Stimulated activated CD4-positive, alpha-beta T cell treated with anti-CD3 and anti-CD28 coated beads, Interleukin-12 subunit alpha, Interleukin-12 subunit beta, amount 100 ng/mL, for 24 hours (primary cell): ENCODE measurements at places on chromosomes 2 and 18.
A peak's percentile ranks its signal among the peaks of the same experiment; 100 is the strongest.

GRCh38 chr2:46226620-46227019 lies 70.6 kb upstream of the EPAS1 start:
- DNase-seq: no peak

- no peak for DNase-seq
These were observed 822 bp downstream of the GDF7 start for GRCh38 chr2:20667531-20668401.

DNA sequence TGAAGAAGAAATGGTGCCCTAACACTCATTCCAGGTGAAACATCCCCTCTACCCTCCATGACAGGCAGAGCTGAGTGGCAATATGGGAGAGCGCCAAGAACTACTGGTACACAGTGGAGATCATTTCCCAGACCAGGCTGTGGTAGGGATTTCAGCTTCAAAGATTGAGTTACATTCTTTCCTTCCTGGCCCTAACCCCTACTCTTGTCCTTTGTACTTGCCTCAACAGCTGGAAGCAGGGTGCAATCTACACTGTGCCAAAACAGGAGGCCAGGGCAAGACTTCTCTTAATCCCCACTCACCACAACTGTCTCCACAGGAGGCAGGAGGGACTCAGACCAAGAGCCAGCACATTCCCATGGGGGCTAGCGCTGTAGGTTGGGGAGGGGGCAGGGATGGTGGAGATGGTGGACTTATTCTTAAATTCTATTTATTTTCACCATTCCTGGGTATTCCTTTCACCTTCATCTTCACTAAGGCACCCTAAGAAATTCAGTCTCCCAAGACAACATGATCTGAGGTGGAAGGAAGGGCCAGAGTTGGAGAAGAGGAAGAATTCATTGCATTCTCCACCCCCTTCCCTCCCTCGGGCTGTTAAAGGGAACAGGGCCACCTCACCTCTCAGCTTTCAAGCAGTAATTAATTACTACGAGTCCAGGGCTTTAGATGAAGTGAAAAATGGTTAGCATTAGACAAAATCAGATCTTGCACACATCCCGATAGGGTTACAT lies 65.9 kb downstream of the AAK1 start:
- no peak for DNase-seq

GRCh38 chr18:63518178-63519012 lies 23.8 kb upstream of the SERPINB12 start:
- peak; percentile 7 for DNase-seq

GRCh38 chr2:217017456-217018252 lies 157.8 kb upstream of the TNP1 start:
- DNase-seq: no peak

DNA sequence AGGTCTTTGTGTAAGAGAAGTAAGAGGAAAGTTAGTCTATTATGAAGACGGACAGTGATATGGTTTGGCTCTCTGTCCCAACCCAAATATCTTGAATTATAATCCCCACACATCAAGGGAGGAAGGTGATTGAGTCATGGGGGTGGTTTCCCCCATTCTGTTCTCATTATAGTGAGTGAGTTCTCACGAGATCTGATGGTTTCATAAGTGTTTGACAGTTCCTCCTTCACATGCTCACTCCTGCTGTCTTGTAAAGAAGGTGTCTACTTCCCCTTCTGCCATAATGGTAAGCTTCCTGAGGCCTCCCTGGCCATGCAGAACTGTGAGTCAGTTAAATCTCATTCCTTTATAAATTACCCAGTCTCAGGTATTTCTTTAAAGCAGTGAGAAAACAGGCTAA lies 67.6 kb downstream of the NEURL3 start:
- no peak for DNase-seq

- DNase-seq: no peak
These were observed 5.2 kb downstream of the CTDP1 start for GRCh38 chr18:79684787-79685186.

GRCh38 chr2:71903841-71904240 lies 243.8 kb downstream of the CYP26B1 start:
- no peak for DNase-seq

- DNase-seq: no peak
These were observed 187.1 kb upstream of the ARL4C start for GRCh38 chr2:234683950-234684349.

DNA sequence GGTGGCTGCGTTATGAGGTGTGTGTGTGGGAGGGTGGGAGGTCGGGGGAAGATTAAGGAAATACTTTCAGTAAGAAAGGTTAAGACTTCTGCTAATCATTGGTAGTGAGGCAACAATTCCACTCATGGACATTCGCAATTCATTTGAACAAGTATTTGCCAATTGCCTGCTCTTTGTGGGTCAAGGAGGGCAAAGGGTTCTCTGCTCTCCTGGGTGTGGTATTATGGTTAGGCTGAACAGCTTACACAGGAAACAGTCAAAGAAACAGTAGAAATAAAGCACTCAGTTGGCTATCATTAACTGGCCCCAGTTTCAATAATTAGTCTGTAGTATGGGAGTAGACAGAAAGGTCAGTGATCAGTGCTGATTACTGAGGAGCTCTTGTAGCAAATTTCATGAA lies 357.0 kb upstream of the FANCL start:
- no peak for DNase-seq

GRCh38 chr2:231720987-231721966 lies 13.0 kb downstream of the PTMA start:
- no peak for DNase-seq

DNA sequence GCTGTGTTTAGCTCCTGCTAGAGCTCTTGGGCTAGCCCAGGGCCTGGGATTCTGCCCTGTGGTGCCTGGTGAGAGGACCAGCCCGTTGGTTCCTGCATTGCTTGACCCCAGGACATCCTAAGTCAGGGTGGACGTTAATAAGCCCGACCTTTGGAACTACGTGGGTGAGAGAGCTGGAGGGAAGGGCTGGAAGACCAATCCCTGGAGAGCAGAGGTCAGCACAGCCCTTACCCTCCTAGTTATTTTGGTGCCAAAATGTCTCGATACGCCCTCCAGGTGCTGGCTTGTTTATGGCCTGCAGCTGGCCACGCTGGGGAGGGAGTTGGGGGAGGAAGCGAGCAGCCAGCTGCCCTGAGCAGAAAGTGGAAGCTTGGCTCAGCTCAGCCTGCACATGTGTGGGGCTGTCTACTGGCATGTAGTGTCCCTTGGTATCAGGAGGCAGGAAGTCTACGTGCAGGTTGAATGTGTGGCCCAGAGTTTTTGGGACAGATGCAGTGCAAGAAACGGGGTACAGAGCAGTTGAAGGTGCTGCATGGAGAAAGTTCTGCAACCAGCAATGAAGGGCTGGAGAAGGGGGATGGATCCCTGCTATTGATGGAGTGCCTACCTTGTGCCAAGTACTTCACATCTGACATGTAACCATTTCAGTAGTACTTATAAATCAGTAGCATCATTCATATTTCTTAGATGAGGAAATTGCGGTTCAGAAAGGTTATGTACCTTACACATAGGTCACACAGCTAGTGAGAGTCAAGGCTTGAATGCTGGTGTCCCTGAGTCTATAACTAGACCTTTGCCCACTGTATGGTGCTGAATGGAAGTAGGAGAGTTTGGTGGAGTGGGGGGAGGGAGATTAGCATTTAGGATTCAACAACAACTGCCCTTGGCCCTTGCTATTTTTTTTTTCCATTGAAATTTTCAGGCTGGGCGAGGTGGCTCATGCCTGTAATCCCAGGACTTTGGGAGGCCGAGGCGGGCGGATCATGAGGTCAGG lies 5.0 kb upstream of the DGKD start:
- no peak for DNase-seq

GRCh38 chr2:88932686-88933085 lies 241.2 kb downstream of the RPIA start:
- DNase-seq: no peak

- peak; percentile 54 for DNase-seq
These were observed 178.2 kb downstream of the ANAPC1 start for GRCh38 chr2:111705711-111706336.

- no peak for DNase-seq
These were observed 189.9 kb upstream of the TANK start for GRCh38 chr2:160970052-160970965.

- DNase-seq: no peak
These were observed 111.1 kb downstream of the ZNF532 start for GRCh38 chr18:58975781-58976180.
